ENCODE measurements at places on chromosomes 1 and 21.

- no peak for DNase-seq
These were observed 283.9 kb downstream of the PBX1 start for GRCh38 chr1:164842870-164843269.

DNA sequence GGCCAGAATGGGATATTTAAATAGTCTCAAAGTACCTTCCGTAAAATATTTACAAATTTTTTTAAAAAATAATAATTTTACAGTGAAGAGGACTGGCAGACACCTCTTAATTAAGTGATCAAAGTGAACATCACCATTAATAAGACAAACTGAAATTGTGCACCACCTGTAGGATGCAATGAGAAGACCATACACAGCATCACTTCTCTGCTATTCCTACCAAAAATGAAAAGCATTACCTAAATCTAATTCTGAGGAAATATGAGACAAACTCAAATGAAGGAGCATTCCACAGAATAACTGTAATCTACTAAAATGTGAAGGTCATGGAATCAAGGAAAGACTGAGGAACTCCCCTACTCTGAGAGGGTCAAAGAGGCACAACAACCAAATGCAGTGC lies 68.2 kb upstream of the PRDX6 start:
- no peak for DNase-seq

GRCh38 chr1:37052120-37052519 lies 17.8 kb upstream of the GRIK3 start:
- no peak for DNase-seq

GRCh38 chr1:64854674-64855073 lies 109.8 kb downstream of the RAVER2 start:
- DNase-seq, result no peak

GRCh38 chr1:217770918-217771317 lies 139.8 kb downstream of the SPATA17 start:
- DNase-seq, result no peak

DNA sequence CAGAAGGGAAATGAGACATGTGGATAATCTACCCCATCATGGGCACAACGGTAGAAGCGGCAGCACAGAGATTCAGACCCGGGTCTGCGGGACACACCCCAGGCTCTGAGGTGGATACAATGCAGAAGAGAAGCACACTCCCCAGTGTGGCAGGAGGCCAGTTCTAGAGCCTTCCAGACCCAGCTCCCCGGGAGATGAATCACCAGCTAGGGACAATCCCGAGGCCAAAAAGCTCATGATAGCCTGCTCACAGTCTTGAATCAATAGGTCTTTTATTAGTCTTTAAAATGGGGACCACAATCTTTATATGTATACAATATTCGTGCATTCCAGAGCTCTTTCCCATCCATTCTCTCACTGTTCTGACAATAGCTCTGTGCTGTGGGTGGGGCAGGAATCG lies 57.3 kb upstream of the DIRAS3 start:
- DNase-seq, result no peak

GRCh38 chr1:157963713-157964112 lies 29.7 kb upstream of the KIRREL1 start:
- peak; percentile 53 for DNase-seq

- no peak for DNase-seq
These were observed 240.1 kb downstream of the NPHP4 start for GRCh38 chr1:5751833-5752745.

GRCh38 chr1:75097654-75098053 lies 36.5 kb upstream of the LHX8 start:
- DNase-seq, result peak; percentile 47

DNA sequence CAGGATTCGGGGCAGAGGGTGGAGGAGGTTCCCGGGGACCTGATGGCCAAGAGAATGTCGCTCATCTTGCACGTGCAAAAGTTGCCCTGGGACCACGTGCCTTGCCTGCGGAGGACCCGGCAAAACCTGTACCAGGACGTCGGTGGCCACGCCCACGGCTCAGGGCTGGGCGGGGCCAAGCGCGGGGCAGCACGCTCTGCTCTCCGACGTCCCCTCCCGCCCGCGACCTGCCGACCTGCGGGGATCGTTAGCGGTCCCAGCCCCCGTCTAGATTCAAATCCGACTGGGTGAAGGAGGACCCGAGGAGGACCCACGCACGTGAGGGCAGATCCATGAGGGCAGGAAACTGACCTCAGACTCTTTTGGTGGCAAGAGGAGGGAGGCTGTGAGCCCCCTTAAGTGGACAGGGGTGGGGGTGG lies at the start of gene C1orf167:
Gene C1orf167, plus strand, starts transcription at position 206 of the 419 bp plus-strand sequence. CDS start 2,208 bp downstream, outside the sequence.
- DNase-seq, result no peak

DNA sequence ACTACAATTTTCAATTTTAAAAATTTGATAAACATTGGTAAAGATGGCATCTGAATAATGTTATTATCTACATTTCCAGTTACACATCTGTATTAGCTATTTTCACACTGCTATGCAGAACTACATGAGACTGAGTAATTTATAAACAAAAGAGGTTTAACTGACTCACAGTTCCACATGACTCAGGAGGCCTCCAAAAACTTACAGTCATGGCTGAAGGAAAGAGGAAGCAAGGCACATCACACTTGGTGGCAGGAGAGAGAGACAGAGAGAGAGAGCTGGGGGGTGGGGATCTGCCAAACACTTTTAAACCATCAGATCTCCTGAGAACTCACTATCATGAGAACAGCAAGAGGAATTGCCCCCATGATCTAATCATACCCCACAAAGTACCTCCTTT lies 850.0 kb downstream of the LTN1 start:
- DNase-seq, result no peak

DNA sequence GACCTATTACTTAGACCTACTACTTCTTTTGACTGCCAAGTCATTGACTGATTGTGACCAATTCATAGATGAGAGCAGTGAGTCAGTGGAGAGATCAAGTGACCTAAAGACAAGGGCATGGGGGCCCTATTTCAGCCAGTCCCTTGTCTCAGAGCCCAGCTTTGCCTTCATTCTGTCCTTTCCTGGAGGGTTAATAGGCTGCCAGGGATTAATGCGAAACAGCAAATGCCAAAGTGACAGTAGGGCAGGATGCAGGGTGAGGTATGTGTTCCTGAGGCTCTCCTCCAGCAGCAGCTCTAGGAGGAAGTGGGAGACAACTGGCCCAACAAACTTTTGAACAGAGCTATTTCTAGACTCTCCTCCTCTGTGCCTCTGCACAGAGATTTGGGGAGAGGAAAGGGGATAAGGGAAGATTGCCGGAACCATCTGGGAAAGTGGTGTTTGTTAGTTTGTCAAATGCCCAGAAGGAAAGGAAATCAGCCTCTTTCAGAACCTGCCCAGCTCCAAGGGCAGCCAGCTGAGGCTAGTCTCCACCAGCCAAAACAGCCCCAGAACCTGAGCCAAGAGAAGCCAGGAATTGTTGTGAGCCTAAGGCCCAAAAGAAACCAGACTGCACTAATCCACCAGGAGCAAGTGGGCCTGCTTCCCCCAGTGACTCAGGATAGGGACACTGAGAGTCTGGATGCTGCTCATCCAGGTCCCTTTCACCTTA lies 4.9 kb upstream of the S100A3 start:
- no peak for DNase-seq

DNA sequence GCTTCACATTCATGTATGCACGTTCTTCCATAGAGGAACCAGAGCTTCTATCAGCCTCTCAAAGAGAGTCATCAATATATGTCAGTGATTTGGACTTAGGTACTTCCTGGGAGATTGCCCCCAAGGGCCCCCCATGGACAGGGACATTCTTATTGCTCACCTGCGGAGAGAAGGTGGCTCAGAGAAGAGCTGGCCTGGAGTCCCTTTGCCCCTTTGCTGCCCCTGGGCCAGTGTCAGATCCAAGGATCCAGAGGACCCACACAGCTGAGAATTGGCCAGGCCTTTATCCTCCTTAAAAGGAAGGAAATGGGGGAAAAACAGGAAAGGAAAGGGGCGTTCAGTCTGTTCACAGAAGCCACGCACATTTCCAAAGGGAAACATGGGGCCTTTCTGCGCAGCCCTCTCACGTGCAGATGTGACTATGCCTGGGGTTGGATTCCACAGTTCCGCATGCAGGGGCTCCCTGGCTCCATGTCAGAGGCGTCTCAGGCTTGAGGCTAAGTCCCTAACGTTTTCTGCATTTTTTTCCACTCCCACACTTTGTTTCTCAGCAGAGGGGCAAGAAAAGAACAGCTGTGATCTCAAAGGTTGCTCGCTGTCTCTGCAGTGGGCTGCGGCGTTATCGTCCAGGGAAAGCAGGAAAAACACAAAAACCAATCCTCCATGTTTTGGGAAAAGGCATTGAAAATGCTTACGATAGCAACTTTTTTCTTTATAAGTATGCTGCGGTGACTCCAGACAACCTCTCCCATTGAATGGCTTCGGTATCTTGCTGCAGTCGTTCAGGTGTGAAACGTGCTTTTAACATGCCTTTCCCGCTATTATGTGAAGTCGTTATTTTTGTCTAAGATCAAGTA lies 5.9 kb downstream of the C1orf226 start:
- DNase-seq, result no peak

- DNase-seq, result no peak
These were observed 150.6 kb upstream of the UBE2U start for GRCh38 chr1:64052777-64053176.

DNA sequence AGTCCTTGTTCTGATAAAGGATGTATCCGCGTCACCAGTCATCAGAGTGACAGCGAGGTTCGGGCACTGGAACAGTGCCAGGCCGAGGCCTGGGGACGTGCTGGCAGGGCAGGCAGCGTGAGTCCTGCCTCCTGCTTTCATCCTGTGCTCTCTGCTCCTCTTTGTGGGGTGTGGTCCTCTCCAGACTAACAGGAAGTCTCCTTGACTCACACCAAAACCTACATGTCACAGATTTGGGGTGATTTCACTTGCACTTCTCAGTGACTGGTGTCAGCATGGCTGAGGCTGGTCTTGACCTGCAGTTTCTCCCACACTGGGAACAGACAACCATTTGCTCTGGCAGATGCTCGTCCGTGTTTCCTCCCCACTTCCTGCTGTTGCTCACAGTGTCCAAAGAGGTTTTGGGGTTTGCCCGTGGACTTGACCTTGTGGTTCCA lies 8.8 kb upstream of the NLRP3 start:
- DNase-seq, result no peak

- DNase-seq, result no peak
These were observed 153.2 kb downstream of the SPATA46 start for GRCh38 chr1:162223488-162223887.

- no peak for DNase-seq
These were observed 21.3 kb downstream of the ACTL8 start for GRCh38 chr1:17776426-17776825.

DNA sequence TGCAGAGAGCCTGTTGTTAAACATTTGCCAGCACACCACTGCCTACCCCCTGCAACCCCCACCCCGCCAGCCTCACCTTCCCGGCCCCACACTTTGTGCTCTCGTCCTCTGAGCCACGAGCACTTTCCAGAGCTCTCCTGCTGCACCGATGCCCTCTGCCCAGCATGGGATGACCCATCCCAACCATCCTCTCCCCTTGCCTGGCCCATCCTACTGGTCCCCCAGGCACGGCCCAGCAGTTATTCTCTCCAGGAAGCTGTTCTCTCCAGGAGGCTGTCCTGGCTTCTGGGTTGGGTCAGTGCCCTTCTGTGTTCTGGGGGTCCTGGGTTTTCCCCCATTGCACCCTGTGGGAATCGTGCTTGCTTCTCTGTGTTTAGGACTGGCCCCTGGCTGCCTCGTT lies 60.1 kb upstream of the ABCG1 start:
- DNase-seq, result peak; percentile 7

- DNase-seq, result no peak
These were observed 142.1 kb upstream of the ARHGEF16 start for GRCh38 chr1:3312310-3312897.

Data from mesothelial cell of epicardium (in vitro differentiated cells).